ENCODE measurements at places on chromosomes 4 and X. TPM values are rescaled to one million over a fixed set of nuclear protein-coding genes. Genes with fewer than 3 reads are reported as not detected.

- no peak for DNase-seq
Measured at GRCh38 chr4:7262134-7262533, 69.8 kb downstream of the SORCS2 start.

DNA sequence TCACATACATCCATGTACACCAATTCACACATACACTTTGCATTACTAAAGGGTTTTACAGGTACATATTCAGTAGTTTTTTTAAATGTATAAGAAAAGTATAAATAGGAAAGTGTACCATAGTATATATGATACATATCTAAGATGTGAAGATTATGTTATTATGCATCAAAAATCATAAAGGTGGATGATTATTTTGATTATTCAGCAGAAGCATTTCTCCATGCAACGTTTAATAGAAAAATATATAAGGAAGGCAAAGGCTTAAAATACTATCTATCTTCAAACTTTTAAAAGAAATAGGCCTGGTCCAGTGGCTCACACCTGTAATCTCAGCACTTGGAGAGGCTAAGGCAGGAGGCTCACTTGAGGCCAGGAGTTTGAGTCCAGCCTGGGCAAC lies 133.5 kb upstream of the KLF3 start:
- DNase-seq, result no peak

- no peak for DNase-seq
Measured at GRCh38 chr4:104500442-104500841, 5.7 kb upstream of the CXXC4 start.

DNA sequence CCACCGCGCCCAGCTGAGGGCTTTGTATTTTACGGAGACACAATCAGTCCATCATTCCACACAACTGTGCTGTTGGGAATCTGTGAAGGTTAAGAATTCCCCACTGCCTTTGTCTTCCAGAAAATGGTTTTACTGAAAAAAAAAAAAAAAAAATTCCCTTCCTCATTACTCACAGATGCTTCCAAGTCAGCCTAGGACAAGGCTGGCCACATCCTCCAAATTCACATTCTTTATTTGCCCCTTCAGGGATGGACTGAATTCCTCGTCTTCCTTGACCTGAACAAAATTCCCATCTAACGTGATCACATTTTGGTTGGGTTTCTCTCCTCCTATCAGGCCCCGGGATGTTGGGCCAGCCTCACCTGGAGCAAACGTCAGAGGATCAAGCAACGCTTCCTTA lies 130.3 kb downstream of the DHRSX start:
- no peak for DNase-seq

- no peak for DNase-seq
Measured at GRCh38 chrX:65528293-65528692, 6.3 kb downstream of the LAS1L start.

GRCh38 chrX:4588893-4589292 lies 875.4 kb upstream of the PRKX start:
- no peak for DNase-seq

- no peak for DNase-seq
Measured at GRCh38 chrX:122501652-122502051, 682.4 kb upstream of the GRIA3 start.

The CT45A1 gene
- total RNA-seq, result not detected

DNA sequence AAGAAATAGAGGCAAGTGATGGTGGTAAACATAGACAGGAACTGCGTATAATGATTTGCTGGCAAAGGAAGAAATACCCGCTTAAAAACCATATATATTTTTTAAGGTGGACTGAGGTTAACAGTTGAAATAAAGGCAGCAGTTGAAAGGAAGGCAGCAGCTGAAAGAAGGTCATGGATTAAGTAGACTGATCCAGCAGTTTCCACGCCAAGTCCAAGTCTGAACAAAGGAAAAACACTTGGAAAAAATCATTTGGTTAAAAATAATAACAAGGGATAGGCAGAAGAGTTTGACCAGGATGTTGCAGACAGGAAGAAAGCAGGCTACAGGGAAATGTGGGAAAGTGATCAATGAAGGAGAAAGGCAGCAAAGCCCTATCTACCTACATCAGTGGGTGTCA lies 93.6 kb downstream of the AMELX start:
- DNase-seq, result no peak

GRCh38 chrX:724256-724655 lies 93.7 kb downstream of the SHOX start:
- no peak for DNase-seq

DNA sequence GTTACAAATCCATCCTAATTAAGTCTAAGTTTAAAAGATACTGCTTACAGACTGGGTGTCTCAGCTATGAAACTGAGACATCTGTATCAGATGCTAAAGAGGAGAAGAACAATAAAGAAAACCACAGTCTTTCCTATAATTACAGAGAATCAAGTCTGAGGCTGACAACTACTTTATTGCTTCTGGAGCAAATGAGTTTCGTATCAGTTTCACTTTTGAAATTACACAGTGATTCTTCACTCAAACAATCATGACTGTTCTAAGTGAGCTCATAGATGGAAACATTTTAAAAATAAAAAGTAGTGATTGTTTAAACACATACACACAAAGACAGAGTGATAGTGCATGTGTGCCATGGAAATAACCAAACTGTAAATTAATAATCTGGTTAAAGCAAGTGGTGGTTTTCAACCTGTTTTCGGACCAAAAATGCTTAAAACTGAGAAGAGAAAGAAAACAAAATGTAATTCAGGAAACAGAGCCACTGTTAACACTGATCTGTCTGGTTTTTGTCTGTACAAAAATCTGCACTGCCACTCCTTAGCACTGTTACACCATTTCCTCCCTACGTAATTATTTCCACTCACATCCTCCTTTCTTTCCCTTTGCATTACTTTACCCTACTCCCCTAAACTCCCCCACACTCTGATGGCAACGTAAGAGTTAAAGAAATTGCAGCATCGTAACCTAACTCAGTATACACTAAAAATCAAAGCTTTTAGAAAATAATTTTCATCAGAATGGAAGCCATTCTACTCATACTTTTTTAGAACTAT lies 12.5 kb downstream of the RFC1 start:
- DNase-seq, result peak; percentile 61

- DNase-seq, result no peak
Measured at GRCh38 chr4:108044951-108045686, 55.4 kb downstream of the HADH start.

GRCh38 chr4:90994851-90995574 lies 867.8 kb downstream of the CCSER1 start:
- DNase-seq, result no peak

DNA sequence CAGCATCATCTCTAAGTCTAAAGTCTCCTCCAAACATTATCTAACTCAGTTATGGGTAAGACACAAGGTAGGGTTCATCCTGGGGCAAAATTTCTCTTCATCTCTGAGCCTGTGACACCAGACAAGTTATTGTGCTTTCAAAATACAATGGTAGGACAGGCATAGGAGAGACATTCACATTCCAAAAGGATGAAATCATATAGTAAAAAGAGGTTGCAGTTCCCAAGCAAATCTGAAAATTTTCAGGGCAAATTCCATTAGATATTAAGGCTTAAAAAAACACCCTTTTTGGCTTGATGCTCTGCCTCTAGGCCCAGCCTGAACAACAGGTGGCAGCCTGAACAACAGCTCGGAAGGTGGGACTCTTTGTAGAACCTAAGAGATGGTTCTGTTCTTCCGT lies 448.3 kb upstream of the SLIT2 start:
- no peak for DNase-seq

- no peak for DNase-seq
Measured at GRCh38 chr4:138310991-138311390, 68.8 kb upstream of the SLC7A11 start.

- DNase-seq, result no peak
Measured at GRCh38 chr4:157775971-157776370, 396.9 kb downstream of the GASK1B start.

- DNase-seq, result no peak
Measured at GRCh38 chrX:43975796-43976195, 2.6 kb upstream of the NDP start.

DNA sequence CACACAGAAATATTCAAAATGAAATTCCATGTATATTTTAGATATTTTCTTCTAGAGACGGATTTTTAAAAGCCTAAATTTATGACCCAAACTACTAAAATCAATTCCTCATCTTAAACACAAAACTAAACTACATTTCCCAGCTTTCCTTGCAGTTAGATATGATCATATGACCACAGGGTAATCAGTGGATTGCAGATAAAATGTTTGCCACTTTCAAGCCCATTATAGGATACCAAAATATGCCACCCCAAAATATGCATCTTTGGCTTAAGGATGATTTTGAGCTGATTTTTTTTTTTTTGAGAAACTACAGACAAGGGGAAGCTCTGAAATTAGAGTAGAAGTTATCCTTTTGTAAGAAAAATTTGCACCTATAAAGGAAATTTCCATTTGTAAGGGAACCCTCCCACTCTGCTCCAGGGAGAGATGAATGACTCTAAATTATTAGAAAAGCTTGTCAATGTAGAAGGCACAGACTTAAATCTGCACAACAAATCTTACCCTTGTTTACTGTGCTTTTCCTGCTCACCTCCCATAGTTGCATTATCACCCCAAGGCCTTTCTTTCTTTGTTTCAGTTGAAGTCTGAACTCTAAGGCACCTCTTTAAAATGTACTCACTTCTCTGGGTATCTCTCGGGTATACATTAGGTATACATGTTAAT lies 503.0 kb downstream of the PDHA2 start:
- no peak for DNase-seq

The TMPRSS11A gene
- not detected for total RNA-seq

DNA sequence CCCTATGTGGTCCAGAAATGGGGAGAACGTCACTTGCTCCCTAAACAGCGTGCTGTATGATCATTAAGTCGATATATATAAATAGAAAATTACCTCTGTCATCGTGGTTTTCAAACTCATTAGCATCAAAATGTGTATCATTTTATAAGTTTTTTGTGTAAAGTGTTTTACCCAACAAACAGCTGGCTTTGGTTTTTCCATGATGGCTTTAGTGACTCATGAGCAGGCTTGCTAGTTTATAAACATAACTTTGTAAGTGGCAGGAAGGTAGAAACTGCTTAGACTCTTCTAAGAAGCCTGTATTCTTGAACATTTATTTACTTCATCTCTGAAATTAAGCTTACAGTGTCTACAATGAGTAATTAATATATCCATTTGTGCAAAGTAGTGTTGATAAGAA lies 108.4 kb upstream of the DIPK2B start:
- no peak for DNase-seq

The CDKL2 gene
- 1.1 TPM for total RNA-seq

The TEX13D gene
- total RNA-seq, result not detected

The TRO gene
- 0.22 TPM for total RNA-seq

The ZNF275 gene
- 9.0 TPM for total RNA-seq

- no peak for DNase-seq
Measured at GRCh38 chr4:183430317-183430993, 14.0 kb upstream of the CDKN2AIP start.

DNA sequence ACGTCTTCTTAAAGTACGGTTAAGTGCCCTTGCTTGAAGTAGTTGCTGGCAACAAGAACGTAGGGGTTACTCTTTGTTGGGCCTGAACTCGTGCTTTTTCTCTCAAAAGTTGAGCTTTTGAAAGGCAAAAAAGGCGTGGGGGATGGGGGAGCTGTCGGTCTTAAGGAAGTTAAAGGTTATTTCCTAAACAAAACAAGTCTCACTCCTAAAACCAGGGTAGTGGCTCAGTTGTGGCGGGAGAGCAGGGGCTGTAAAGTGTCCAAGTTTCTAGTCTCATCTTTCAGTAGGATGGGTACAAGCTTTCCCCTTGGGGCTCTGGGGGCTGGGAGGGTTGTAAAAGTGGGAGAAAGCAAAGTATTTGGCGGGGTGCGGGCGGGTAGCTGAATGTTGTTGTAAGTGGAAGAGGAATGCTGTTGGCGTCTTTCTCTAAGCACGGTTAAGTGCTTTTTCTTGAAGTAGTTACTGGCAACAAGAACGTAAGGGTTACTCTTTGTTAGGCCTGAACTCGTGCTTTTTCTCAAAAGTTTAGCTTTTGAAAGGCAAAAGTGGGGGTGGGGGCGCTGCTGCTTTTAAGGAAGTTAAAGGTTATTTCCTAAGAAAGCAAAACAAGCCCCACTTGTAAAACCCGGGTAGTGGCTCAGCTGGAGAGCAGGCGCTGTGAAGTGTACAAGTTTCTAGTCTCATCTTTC lies 904 bp upstream of the WDR1 start:
- no peak for DNase-seq

DNA sequence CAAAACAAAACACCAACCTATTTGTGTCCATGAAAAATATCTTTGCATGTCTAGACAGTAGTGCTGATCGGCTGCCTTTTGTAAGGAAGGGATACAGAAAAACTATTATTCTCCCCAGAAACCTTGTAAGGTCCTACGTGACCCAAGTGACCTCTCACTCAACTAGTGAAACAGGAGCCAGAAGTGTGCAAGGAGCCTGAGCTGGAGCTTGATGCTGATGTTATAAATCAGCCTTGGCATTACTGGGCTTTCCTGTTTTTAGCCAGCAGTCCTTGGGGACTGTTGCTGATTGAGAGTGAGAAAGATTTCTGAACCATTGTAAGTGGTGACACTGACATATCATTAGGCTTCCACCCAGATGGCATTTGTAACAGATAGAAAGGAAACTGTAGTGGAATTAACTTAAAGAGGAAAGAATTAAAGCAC lies 100.8 kb upstream of the LIMCH1 start:
- DNase-seq, result no peak

The PAGE5 gene
- total RNA-seq, result not detected

The NXF2B gene
- total RNA-seq, result not detected

- no peak for DNase-seq
Measured at GRCh38 chr4:99845708-99846469, 29.3 kb downstream of the DAPP1 start.

DNA sequence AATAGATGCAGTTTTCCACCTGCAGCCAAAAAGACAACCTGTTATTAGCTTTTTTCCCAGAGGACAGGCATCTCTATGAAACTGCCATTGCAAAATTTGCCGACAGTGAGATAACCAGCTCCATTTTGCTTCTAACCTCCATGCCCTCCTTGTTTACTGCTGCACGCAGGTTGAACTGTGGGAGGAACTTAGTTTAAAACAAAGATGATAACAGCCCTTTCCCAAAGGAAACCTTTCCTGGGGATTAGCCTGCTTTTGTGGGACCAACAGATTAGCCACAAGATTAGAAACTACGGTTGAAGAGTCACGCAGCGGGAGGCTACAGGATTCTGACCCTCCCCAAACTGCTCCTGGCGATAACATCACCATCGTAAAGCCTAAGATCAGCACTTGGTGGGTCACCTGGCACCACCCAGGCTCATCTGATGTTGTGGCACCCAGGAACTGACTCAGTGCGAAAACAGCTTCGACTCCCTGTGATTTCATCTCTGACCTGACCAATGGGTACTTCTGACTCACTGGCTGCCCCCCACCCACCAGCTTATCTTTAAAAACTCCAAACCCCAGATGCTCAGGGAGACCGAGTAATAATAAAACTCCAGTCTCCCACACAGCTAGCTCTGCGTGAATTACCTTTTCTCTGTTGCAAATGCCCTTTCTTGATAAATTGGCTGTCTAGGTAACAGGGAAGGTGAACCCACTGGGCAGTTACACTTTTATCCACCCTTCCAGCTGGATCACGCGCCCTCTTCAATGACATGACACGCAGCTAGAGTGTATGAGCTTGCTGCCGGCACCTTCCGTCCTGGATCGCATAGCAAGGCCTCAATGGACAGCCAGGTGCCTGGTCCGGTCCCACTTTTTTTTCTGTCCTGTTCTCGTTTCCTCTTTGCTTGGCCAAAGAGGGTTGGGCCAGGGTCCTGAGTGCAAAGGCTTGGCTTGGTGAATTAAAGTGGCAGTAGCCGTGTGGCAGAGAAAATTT lies 27.2 kb downstream of the NOP14 start:
- peak; percentile 71 for DNase-seq

Data from NCI-H460 (cell line).